ENCODE measurements at places on chromosomes 1 and 21.

GRCh38 chr1:79501153-79501552 lies 494.6 kb upstream of the ADGRL4 start:
- no peak for DNase-seq

- DNase-seq, result peak; percentile 11
These were observed 25.9 kb upstream of the RAP1A start for GRCh38 chr1:111593403-111594305.

GRCh38 chr21:19026911-19027310 lies 623.3 kb upstream of the TMPRSS15 start:
- DNase-seq, result no peak

DNA sequence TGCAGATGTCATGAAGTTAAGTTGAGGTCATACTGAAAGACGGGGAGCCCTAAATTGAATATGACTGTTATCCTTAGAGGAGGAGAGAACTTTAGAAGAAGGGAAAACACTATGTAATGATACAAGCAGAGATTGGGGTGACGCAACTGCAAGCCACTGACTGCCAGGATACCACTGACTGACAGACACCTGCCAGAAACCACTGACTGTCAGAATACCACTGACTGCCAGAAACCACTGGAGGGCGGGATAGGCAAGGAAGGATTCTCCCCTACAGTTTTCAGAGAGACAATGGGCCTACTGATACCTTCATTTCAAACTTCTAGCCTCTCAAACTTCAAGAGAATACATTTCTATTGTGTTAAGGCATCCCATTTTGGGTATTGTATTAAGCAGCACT lies 388.7 kb downstream of the USH2A start:
- peak; percentile 45 for DNase-seq

- DNase-seq, result peak; percentile 15
These were observed 50.5 kb downstream of the SIPA1L2 start for GRCh38 chr1:232579466-232579865.

DNA sequence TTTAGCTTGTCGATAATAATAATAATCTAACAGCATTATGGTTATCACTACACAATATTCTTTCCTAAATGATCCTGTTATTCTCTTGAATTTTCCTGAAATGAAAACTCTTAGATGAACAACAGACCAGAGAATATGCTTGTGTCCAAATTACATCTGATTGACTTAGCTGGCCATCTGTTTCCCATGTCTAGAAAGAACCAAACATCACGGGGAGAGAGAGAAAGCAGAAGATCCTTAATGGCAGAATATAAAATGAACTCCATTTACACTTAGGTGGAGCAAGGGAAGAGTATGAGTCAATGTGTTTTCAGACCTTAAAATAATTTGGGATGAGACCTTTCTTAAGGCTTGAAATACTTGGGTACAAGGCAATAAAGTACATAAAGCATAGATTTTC lies 162.2 kb downstream of the DSCAM start:
- no peak for DNase-seq

- DNase-seq, result no peak
These were observed 64.4 kb downstream of the AGPAT3 start for GRCh38 chr21:43929217-43929971.

GRCh38 chr1:37746806-37747205 lies 18.1 kb downstream of the EPHA10 start:
- DNase-seq, result peak; percentile 29

- DNase-seq, result no peak
These were observed 36.4 kb upstream of the PRSS38 start for GRCh38 chr1:227779021-227779441.

GRCh38 chr1:99232172-99232571 lies 32.1 kb upstream of the PLPPR4 start:
- DNase-seq, result no peak

GRCh38 chr1:204972426-204972825 lies 70.6 kb upstream of the CNTN2 start:
- no peak for DNase-seq

GRCh38 chr1:232634096-232634495 lies 4.2 kb upstream of the SIPA1L2 start:
- DNase-seq, result peak; percentile 93

- DNase-seq, result no peak
These were observed 6.3 kb downstream of the MAGI3 start for GRCh38 chr1:113396585-113396984.

Measured in MV-4-11 (cell line).